ENCODE measurements at places on chromosomes 5 and 9. TPM values are rescaled to one million over a fixed set of nuclear protein-coding genes. Genes with fewer than 3 reads are reported as not detected.

The DIMT1 gene
- 44.3 TPM for total RNA-seq

The MARVELD2 gene
- 13.1 TPM for total RNA-seq

The PHF19 gene
- 122 TPM for total RNA-seq

The OLFML2A gene
- total RNA-seq: 7.0 TPM

The NR2F1 gene
- total RNA-seq: 14.8 TPM

The FST gene
- total RNA-seq: 0.14 TPM

All from epithelial cell of proximal tubule (primary cell).